WTC11 (cell line): ENCODE measurements at places on chromosomes 16 and 17.

- DNase-seq: no peak
Measured at GRCh38 chr17:42918902-42919521, 18.4 kb downstream of the G6PC1 start.

GRCh38 chr17:50139950-50140885, 10.3 kb upstream of the SAMD14 start:
- peak; percentile 90 for DNase-seq

GRCh38 chr17:14042411-14042810, 26.9 kb upstream of the COX10 start:
- DNase-seq: no peak

DNA sequence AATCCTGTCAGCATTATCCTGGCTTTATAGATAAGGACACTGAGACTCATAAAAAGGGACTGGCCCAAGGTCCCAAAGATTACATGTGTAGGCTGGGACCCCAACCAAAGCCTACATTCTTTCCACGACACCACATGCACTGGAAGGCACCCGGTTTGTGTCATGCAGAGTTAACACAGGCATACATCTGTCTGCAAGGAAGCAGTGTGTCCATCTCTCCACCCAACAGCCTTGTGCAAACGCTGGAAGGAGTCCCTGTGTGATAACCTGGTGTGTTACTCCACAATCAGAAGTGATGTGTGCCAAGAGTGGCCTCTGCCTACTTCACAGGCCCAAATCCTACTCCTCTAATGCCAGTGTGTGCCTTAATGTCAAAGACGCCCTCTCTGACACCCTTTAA, 139.8 kb downstream of the PARN start:
- DNase-seq: no peak

DNA sequence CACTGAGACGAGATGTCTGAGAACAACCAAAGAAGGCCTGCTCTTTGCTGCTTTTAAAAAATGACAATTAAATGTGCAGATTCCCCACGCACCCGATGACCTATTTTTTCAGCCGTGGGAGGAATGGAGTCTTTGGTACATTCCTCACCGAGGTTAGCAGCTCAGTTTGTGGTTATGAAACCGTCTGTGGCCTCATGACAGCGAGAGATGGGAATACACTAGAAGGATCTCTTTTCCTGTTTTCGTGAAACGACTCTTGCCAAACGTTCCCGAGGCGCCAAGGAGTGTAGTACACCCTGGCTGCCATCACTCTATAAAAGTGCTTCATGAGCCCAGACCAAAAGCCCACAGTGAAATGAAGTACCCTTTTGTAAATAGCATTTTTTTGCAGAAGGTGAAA, 87.8 kb downstream of the CRISPLD2 start:
- DNase-seq: no peak

DNA sequence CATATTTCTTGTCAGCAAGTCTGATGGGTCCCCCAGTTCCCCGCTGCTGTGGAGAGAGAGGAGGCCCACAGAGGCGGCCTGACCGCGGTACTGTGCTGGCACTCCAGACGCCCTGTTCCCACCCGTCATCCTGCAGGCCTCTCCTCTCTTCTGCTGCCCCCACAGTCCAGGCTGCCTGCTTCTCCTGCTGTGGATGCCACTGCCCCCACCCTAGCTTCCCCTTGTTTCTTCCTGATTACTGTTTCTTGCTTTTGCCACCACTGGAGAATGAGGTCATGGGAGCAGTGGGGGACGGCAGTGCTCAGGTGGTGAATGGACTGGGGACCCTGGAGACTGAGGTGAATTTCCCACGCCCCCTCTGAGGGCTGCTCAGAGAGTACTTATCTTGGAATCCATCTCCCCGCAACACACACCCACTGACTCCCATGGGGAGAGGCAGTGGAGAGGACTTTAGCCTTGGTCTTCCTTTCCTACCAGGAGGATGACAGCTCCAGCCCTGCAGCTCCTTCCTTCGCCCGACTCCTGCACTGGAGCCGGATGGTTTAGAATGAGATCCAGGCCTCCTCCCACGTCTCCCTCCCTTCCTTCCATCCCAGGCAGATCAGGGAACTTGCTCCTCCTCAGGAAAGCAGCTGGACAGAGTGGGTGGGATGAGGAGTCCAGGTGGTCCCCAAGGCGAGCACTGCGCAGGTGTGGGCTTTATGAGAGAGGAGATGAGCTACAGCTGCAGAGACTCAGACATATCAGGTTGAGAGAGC, 60.4 kb downstream of the PLXDC1 start:
- DNase-seq: no peak

GRCh38 chr16:31696968-31697743, 169.5 kb downstream of the AHSP start:
- no peak for DNase-seq

GRCh38 chr16:19881028-19881427, 3.6 kb downstream of the GPRC5B start:
- no peak for DNase-seq

GRCh38 chr16:11183035-11183812, 72.8 kb downstream of the SOCS1 start:
- peak; percentile 52 for DNase-seq

DNA sequence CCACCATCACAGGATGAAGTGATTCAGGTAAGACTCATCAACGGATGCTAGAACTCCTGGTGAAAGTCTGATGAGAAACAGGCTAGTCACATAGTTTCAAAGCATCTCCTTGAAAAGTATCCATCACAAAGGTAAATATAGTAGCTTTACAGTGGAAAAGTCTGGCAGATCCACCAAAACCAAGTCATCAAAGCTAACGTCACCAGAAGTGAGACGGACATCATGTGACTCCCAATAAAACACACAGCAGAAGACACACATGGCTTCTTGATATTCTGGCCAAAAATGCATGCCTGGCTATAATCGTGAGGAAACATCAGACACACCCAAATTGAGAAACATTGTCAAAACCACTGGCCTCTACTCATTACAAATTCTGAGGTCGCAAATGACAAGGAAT, 17.9 kb upstream of the TRPV3 start:
- DNase-seq: no peak

DNA sequence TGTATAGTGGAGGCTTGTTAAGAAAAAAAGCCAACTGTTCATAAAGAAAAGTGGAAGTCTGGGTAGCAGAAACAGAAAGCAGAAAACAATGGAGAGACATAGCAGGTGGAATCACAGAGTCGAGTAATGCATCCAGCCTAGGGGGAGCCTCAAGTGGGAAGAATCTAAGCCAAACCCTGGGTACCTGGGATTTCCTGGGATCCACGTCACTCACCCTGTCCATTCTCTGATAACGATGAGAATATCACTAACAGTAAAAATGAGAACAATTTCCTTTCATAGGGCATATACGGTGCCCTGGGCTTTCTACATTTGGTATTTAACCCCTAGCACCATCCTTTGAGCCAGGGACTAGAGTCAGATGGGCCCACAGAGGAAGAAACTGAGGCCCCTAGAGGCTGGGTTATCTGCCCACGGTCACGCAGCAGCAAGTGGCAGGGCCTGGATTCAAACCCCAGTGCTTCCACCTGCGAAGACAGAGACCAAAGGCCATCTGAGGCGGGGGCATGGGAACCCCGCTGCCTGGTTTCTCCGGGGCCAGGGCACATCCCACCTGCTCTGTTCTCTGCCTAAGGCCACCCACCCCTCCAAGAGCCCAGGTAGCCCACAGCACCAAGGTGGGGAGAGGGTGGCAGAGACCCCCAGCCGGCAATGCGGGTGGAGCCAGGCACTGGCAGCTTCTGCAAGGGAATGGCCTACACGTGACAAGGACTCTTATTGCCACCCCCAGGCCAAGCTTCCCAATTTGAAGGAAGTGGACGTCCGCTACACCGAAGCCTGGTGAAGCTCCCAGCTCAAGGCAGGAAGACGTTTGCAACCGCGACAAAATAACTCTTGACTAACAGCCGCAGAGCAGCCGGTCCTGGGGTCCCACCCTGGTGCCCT, 69.8 kb upstream of the PLCG2 start:
- DNase-seq: no peak

GRCh38 chr16:351804-352520, 561 bp downstream of the AXIN1 start:
- DNase-seq: no peak

DNA sequence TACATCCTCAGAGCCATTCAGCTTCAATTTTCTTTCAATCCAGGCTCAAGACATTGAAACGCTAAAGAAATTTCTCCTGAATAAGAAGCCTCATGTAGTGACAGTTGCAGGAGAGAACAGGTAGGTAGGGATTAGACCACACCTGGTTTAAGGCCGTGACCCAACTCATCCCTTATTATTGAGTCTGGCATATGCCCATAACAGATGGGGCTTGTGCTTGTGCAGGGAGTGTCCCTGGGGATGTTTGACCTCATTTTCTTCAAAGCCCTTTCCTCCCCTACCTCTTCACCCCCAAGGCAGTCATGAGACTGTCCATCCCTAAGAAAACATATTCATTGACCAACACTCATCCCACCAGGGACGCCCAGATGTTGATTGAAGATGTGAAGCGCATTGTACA, 24.3 kb downstream of the SUPT6H start:
- DNase-seq: no peak

- no peak for DNase-seq
Measured at GRCh38 chr17:49226771-49227435, 3.7 kb downstream of the PHOSPHO1 start.
